ENCODE measurements at places on chromosomes 12 and 14.

GRCh38 chr12:125892276-125892675 lies 827.0 kb downstream of the AACS start:
- no peak for DNase-seq
- no peak overlapping the region for H3K4me3 ChIP-seq
- H3K4me1 ChIP-seq, result no peaks in the 10 kb centered on the region
- no peaks in the 10 kb centered on the region for H3K36me3 ChIP-seq
- no peaks in the 10 kb centered on the region for H3K27me3 ChIP-seq
- H3K27ac ChIP-seq, result no peak overlapping the region

- H3K4me1 ChIP-seq, result no peaks in the 10 kb centered on the region
- no peak for DNase-seq
- no peaks in the 10 kb centered on the region for H3K36me3 ChIP-seq
- no peak overlapping the region for H3K27ac ChIP-seq
- peaks cover 19% of the 10 kb centered on the region for H3K27me3 ChIP-seq
Measured at GRCh38 chr12:109385339-109386058, 37.8 kb downstream of the MYO1H start.

- no peaks in the 10 kb centered on the region for H3K27me3 ChIP-seq
- H3K36me3 ChIP-seq, result no peaks in the 10 kb centered on the region
- no peak for DNase-seq
- H3K4me1 ChIP-seq, result no peaks in the 10 kb centered on the region
Measured at GRCh38 chr14:23433457-23433856, 2.0 kb downstream of the MYH7 start.

GRCh38 chr14:93005838-93006237 lies 82.9 kb downstream of the CHGA start:
- H3K27me3 ChIP-seq, result no peaks in the 10 kb centered on the region
- H3K27ac ChIP-seq, result no peak overlapping the region
- H3K4me3 ChIP-seq, result no peak overlapping the region

- H3K27me3 ChIP-seq, result peaks cover 2% of the 10 kb centered on the region
- no peaks in the 10 kb centered on the region for H3K4me1 ChIP-seq
- H3K36me3 ChIP-seq, result no peaks in the 10 kb centered on the region
- H3K27ac ChIP-seq, result no peak overlapping the region
- DNase-seq, result no peak
- no peak overlapping the region for H3K4me3 ChIP-seq
Measured at GRCh38 chr12:70467918-70468733, 102.0 kb downstream of the KCNMB4 start.

GRCh38 chr12:43347026-43347425 lies 205.0 kb downstream of the ADAMTS20 start:
- no peaks in the 10 kb centered on the region for H3K27me3 ChIP-seq
- H3K27ac ChIP-seq, result no peak overlapping the region
- H3K4me1 ChIP-seq, result no peaks in the 10 kb centered on the region
- H3K36me3 ChIP-seq, result no peaks in the 10 kb centered on the region
- no peak overlapping the region for H3K4me3 ChIP-seq

All from activated CD8-positive, alpha-beta T cell treated with anti-CD3 and anti-CD28 coated beads for 36 hours (primary cell).